ENCODE measurements at places on chromosomes 4 and X.

GRCh38 chrX:48574270-48575266 is at the start of gene RBM3:
Gene RBM3, plus strand, starts transcription at chrX:48574484. Its CDS starts 697 bp downstream, at chrX:48575181.
- DNase-seq, result peak; percentile 94

- no peak for DNase-seq
Measured at GRCh38 chr4:98624642-98625041, 33.8 kb downstream of the TSPAN5 start.

- DNase-seq, result no peak
Measured at GRCh38 chr4:7838136-7838782, 101.4 kb downstream of the AFAP1 start.

- peak; percentile 3 for DNase-seq
Measured at GRCh38 chrX:79270401-79270800, 96.7 kb downstream of the ITM2A start.

DNA sequence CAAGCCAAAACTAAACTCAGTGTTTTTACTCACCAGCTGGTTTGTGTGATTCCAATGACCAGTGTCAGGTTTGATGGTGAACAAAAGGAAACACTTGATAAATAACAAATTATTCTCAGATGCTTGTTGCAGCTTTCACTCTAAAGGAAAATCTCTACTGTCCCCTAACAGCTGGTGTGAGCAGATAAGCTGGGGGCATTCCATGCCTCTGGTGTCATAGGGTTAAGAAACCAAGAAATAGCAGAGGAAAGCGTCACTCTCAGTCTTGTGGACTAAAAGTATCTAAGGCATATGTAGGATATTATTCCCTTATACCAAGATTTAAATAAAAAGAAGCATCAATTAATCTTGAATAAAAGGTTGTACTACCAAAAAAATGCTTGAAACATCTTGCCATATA is 24.3 kb downstream of the TRPC5 start:
- DNase-seq, result peak; percentile 35

DNA sequence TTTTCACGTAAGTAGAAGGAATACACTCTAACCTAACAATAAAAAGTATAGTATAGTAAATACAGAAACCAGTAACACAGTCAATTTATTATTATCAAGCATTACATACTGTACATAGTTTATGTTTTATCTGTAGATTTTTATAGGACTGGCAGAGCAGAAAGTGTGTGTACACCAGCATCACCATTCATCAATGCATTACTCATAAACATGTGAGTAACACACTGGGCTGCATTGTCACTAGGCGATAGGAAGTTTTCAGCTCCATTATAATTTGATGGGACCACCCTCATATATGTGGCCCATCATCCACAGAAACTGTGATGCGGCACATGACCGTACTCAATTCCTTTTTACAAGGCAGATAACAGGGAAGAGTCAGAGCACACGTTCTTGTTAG is 137.8 kb upstream of the RBPJ start:
- DNase-seq, result peak; percentile 40

DNA sequence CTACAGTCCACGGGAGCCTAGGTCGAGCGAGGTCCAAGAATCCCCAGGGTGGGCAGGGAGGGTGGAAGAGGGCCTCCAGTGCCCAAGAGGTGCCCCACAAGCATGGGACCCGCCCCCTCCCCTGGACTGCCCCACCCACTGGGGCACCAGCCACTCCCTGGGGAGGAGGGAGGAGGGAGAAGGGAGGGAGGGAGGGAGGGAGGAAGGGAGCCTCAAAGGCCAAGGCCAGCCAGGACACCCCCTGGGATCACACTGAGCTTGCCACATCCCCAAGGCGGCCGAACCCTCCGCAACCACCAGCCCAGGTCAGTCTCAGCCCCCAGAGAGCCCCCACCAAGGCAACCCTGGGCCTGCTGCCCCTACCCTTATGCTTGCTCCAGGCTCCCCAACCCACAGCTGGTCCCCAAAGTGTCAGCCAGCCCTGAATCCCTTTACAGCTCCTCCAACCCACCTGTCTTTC is at the start of gene GATA1:
TSS of gene GATA1 (plus strand) at position 250 of the 460 bp plus-strand sequence. CDS start 4,520 bp downstream, outside the sequence.
- DNase-seq, result no peak

DNA sequence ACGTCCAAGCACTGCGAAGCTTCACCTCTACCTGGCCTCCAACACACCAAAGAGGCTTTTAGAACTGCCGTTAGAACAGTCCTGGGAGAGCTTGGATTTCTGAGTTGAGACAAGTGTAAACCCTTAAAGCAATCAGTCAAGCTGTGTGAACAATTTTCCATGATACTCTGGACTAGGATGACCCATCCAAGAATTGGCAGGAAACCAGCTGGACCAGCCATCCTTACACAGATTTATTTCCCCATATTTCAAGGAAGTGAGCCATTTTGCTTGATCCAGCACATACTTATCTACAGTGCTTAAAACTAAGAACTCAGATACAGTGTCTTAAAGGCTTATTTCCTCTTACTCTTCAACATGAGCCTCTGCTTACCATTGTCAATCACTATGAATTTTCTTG is 340.7 kb upstream of the HS3ST1 start:
- no peak for DNase-seq

DNA sequence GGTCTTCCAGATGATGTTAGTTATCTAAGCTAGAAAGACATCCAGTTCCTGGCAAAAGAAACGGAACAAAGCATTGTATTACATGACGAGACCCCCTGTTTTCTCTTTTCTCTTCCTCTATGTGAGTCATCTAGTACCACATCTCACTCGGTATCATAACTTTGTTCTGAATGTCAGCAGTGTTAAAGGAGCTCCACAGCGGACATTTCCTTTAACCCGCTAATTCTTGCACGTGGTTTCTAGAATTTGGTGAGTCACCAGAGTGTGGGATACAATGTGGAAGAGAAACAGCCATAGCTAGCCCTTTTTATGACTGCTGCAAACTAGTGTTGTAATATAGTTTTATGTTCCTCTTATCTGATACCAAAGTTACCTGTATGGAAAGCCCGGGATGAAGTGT is 243.7 kb downstream of the TENM3 start:
- DNase-seq, result peak; percentile 35

- DNase-seq, result no peak
Measured at GRCh38 chr4:65954416-65954815, 284.1 kb upstream of the EPHA5 start.

All from fibroblast of skin of back (primary cell).